CD4-positive, alpha-beta T cell treated with Interleukin-6 at 100 ng/mL for 8 hours (primary cell): ENCODE measurements at places on chromosomes 3 and 15.

- no peak for DNase-seq
Measured at GRCh38 chr15:31377030-31377429, 50.4 kb downstream of the KLF13 start.

GRCh38 chr3:130259166-130259874, 86.2 kb upstream of the COL6A5 start:
- no peak for DNase-seq

DNA sequence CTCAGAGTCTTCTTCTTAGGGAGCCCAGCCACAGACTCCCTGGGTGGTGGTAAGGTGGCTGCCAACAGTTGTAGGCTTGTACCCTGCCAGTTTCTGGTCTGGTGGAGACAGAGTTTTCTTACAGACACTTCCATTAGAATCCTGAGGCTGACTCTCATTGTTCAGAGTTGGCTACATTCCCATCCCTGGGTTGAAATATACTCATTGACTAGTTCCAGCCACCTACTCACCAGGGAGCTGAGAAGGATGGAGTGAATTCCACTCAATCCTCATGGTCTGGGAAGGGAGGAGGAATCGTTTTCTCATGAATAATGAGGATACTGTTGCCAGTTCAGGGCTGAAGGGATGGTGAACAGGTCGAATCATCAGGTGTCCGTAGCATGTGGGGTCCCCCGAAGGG, 226.5 kb upstream of the PROK2 start:
- DNase-seq: no peak

DNA sequence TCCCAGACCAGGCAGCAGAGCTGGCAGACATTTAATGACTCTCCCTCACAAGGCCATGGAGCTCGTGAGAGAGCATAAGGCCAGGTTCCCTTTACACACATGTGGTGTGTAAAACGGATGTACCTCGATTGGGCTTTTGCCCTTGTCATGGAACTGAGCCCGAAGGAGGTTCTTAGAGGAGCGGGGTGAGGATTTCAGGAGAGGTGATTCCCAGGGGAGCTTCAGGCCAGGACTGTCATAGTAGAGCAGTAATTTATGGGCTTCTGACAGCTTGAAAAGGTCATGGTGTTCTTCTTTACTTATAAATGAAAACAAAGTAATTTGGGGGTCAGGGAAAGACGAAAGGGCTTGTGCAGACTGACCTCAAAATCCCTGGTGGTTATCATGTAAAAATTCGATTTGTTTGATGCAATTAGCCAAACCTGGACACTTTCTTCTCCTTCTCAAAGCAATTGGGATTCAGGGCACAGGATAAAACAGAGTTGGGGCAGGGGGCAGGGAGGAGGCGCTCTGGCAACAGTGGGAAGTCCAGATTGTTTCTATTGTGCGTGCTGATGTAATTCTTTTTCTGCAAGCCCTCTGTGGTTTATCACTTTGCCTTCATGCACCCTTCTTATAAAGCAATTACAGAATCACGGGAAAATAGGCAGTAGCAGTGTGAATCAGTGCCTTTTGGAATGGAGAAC, 51.0 kb downstream of the CACNA1D start:
- DNase-seq: no peak

GRCh38 chr3:128170866-128171516, 17.7 kb downstream of the EEFSEC start:
- no peak for DNase-seq

GRCh38 chr3:161026612-161027510, 78.3 kb downstream of the B3GALNT1 start:
- DNase-seq: no peak
